ENCODE measurements at places on chromosomes 12 and 14.

GRCh38 chr14:30419037-30419436, 139.9 kb upstream of the G2E3 start:
- DNase-seq: no peak

GRCh38 chr14:100578552-100578951, 8.7 kb downstream of the BEGAIN start:
- no peak for DNase-seq

DNA sequence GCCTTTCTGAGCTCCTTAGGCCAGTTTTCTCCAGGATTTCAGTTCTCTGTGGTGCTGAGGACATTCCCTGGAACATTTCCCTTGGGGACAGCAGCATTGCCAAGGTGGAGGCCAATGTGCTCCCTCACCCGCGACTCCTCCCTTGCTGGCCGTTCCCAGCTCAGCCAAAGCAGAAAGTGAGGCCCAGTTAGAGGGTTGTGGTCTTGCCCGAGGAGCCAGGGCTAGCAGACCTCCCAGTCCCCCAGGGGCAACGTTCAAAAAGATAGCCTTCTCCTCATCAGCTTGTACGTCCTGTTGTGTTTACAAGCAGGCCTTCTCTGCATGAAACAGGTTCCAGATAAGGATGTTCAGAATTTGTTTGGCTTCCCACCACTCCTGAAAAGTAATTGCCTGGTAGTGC, 78.4 kb downstream of the SSPN start:
- DNase-seq: no peak

GRCh38 chr12:62722971-62723680, 211.8 kb downstream of the PPM1H start:
- DNase-seq: no peak

DNA sequence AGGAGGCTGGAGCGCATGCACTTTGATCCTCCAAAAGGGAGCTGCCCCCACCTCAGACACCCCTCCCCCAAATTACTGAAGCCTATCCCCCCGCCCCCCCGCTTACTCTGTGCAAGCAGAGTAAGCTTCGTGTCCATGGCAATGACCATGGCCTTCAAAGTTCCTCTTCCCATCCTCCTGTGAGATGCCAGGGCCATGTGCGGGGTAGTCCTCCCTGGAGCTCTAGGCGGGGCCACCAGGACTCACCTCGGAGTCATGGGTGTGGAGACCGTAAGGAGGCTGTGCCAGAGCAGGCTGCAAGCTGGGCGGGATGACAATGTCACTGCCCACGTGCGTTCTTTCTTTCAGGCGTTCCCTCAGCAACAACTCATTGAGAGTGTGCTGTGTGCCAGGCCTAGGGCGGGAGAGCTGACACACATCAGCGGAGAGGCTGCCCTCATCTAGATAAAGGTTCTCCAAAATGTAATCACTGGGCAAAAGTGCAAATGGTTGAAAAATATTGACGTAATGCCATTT, 66.8 kb downstream of the C14orf132 start:
- DNase-seq: no peak

GRCh38 chr12:84411031-84411430, 501.6 kb downstream of the SLC6A15 start:
- DNase-seq: no peak

- no peak for DNase-seq
These were observed 211.0 kb upstream of the NUDT4 start for GRCh38 chr12:93166541-93167307.

GRCh38 chr12:113208041-113208934, 13.0 kb upstream of the TPCN1 start:
- no peak for DNase-seq

DNA sequence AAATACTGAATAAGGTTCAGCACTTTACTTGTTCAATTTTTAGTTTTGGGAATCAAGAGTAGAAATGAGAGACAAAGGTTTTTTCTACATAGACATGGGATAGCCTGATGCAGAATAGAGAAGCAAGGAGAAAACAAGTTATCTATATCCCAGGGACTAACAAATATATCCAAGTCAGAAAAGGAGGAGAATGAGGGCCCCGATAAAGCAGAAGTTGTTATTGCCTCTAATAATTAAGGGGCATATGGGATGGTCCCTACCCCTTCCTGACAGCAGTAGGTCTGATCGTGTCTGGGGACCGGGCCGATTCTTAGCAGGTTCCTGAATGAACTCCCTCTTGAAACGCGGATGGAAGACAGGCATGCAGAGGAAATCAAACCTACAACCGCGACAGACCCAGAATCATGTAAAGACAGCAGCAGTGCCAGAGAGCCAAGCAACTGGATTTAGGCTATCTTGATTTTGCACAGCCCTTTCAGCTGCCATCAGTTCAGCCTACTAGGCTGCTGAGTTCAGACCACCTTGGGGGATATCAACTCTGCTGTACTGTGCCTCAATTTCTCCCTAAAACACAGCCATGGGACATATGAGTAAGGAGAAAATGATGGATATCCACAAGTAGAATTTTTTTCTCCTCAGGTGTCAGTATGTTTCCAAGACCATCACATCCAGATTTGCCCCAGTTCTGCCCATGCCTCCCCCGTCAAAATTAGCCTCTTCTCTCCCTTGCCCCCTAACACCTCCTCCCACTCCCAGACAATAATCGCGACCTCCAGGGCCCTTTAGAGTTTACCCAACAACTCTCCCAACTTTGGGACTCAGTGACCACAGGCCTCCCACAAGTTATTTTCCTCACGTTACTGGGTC, 706 bp downstream of the PRMT5 start:
- no peak for DNase-seq

DNA sequence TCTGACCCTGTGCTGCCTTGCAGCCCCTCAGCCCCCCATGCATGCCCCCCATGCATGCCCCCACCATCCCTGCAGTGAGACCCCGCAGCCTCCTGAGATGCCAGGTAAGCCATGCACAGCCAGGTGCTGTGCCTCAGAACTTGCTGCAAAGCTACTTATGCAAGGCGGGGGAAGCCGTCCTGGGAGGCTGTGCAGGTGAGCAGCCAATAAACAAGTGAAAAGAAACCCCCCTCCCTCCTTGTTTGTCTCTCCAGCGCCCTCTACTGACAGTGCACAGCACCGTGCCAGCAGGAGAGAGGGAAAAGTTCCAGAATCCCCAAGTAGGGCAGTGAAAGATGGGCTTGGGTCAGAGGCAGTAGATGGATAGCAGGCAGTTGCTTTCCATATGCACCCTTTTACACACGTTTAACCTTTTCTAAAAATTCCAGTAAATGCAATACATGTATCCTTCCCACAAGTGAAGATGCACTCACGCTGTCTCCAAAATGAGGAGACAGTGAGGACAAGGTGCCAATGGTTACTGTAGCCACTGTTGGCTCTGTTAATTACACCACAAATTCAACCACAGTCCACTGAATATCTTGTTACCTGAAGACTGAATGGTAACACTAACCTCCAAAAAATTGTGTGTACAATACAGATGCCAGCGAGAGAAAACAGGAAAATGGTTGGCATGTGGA, 18.0 kb downstream of the TNFAIP2 start:
- DNase-seq: no peak

GRCh38 chr12:56151672-56152131, 685 bp upstream of the MYL6B start:
- no peak for DNase-seq

- no peak for DNase-seq
These were observed 4.5 kb downstream of the OR10AD1 start for GRCh38 chr12:48198672-48198971.

DNA sequence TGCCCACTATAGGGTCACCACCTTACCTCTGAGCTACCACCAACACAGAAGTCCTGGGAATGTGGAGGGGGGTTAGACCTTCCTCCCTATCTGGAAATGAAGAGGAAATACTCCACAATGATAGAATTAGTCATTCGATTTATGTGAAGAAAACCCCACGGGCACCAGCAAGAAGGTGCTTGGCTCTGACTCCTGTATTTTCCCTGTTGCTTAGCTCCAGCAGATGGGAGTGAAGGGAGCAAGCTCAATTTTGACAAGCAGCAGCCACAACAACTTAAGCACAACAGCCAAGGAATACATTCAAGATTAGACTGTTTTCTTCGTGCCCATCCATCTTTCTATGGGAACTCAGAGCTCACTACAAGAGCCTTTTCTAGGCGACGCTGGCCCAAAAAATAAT, 191.7 kb downstream of the SPTSSA start:
- DNase-seq: no peak

GRCh38 chr14:23006188-23006534, 3.8 kb downstream of the C14orf93 start:
- no peak for DNase-seq

DNA sequence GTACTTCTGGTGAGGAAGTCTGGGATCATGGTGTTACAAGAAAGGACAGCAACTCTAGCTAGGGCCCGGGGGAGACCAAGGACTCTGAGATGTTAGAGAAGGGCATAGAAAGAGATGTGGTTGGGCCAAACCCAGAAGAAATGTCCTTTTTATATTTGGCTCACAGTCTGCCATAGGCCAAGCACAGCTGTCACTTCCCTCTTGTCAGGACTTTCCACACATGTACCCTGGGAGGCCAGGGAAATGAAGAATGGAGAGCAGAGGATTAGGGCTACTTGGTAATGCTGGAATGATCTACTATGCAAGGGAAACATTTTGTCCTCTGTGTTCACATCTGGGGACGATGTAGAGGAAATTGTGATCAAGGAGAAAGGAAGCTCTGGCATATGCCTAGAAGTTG, 9.2 kb downstream of the MYO1A start:
- DNase-seq: no peak

DNA sequence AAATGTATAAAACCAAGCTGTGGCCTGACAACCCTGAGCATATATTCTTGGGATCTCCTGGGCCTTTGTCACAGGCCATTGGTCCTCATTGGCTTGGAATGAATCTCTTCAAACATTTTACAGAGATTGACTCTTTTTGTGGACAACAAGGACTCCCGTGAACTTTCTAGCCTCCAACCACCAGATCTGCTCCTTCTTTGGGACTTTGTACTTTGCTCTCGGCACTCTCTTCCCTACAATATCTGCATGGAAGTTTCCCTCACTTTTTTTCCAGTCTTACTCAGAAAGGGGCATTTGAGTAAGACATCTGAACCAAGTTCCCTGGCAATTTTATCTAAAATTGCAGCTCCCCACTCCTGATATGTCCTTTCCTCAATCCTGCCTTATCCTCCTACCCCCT, 158.8 kb downstream of the PHLDA1 start:
- no peak for DNase-seq

DNA sequence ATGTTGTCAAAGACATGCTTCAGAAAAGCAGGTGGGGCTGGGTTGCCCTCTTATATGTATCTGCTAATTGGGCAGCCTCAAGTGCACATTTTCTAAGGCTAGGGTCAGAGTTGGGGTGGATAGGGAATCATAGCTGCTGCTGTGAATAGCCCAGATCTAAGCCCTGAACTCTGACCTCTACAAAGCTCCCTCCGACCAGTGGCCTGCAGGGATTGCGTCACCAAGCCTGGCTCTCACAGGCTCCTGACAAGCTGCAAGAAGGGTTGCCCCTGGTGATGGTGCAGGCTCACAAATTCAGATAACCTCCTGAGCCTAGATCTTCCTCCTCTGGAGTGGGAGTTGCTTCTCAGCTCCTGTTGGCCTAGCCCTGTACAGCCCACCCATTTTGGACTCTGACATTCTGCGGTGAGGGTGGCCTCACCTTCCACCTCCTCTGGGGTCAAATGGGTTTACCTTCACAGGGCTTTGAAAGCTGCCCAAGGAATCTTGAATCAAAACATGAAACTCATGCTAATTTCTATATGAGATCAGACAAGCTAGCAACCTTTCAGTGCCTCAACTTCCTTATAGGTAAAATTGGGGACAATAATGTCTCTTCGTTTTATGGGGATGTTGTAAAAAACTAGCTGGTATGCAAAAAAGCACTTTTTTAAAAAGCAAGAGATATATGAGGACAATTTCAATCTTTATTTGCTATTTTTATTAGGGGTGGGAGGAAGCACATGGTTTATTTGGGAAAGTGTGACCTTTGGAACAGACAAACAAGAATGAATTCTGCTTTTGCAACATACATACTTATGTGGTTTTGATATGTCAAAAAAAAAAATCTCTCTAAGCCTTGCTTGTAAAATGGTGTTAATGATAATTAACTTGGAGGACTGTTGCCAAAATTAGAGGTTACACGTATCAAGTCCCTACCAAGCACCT, 4.9 kb upstream of the SUSD6 start:
- no peak for DNase-seq

GRCh38 chr14:105178069-105178867, 2.8 kb downstream of the NUDT14 start:
- no peak for DNase-seq

GRCh38 chr12:119178544-119179334, at the start of gene HSPB8:
HSPB8 (plus strand) TSS chr12:119178931; CDS start chr12:119179313, 382 bp downstream.
- peak; percentile 50 for DNase-seq

GRCh38 chr12:120586206-120586605, 5.0 kb upstream of the POP5 start:
- DNase-seq: no peak

DNA sequence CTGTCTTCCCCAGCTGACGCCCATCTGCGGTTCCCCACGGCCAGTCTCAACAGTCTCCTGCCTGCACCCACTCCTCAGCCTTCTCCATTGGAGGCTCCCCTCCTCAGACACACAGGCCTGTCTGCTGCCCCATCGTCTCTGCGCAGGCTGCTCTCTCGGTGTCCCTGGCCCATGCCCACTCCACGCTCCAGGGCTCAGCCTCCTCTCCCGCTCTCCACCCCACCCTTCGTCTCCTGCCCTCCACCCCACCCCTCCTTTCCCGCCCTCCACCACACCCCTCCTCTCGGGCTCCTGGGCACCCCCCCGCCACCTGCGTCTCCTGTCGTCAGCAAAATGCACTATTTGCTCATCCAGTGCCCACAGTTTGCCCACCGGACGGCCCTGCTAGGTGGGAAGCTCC, 119.6 kb upstream of the DIO3 start:
- no peak for DNase-seq

GRCh38 chr12:81208187-81208911, 130.5 kb downstream of the ACSS3 start:
- no peak for DNase-seq

- DNase-seq: no peak
These were observed 350.9 kb downstream of the C12orf75 start for GRCh38 chr12:105681341-105681740.

DNA sequence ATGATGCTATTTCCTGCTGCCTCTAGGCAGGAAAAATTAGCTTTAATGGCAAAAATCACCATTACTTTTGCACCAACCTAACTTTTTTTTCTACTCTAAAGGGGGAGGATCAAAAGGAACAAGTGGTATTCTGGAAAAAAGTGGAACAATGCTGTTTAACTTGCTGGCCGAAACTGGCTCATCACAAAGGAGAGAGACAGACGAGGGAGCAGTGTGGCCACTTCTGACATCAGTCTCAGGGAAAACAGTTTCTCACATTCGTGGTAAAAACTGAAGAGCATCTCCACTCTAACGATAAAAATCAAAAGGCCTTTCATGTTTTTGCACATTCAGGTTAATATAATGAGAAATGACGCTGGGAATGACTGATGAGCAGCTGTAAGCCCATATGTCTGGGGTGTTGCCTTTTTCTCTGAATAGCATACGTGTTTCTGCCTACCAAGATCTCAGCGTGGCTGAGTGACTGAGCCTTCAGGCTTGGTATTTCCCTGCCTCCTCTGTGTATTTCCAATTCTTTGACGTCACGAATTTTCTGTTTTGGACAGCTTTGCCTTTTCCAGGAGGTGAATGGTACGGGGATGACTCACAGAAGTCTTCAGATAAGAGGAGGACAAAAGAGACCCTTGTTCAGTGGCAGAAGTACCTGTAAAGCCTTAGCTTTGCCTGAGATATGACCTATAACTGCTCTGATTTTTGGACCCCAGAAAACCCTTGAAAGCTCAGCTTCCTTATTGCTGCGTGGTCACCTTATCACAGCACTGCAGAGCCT, 358.8 kb downstream of the GLT1D1 start:
- no peak for DNase-seq

- DNase-seq: peak; percentile 18
These were observed 42.0 kb upstream of the GPR68 start for GRCh38 chr14:91286530-91286937.

- no peak for DNase-seq
These were observed 48.1 kb downstream of the KCNA1 start for GRCh38 chr12:4957761-4958160.
